ENCODE measurements at places on chromosomes 4 and X. TPM values are rescaled to one million over a fixed set of nuclear protein-coding genes. Genes with fewer than 3 reads are reported as not detected.
A peak's percentile ranks its signal among the peaks of the same experiment; 100 is the strongest.

CTAG1B gene
- not detected for total RNA-seq

TLR10 gene
- total RNA-seq: not detected

MSANTD1 gene
- total RNA-seq: 0.07 TPM

TMEM144 gene
- total RNA-seq: 2.6 TPM

OPRPN gene
- total RNA-seq: not detected

MAML3 gene
- total RNA-seq: 0.61 TPM

NELFA gene
- total RNA-seq: 25.5 TPM

SLC30A9 gene
- 56.0 TPM for total RNA-seq

ERAS gene
- total RNA-seq: not detected

ZNF711 gene
- total RNA-seq: 2.8 TPM

KLKB1 gene
- not detected for total RNA-seq

PDGFRA gene
- 0.07 TPM for total RNA-seq

SLC34A2 gene
- total RNA-seq: not detected

ARHGAP4 gene
- 2.8 TPM for total RNA-seq

PCDH18 gene
- 0.28 TPM for total RNA-seq

DNA sequence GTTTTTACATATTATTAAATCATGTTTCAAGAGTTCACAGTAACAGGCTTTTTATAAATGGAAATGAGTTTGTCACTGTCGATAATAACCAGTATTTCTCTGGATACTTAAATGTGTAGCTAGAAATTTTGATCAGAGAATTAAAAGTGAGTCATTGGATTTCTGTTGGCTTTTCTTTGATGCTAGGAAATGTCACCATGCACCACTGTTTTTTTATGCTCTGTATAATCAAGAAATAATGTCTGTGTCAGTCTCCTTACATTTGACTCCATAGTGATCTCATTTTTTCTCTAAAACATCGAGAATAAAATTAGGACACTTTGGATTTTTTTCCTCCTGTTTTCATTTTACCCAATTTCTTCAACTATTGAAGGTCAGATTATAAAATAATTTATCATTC is 234.2 kb downstream of the RAPGEF2 start:
- no peak for DNase-seq

- no peak for DNase-seq
Observed at GRCh38 chrX:47643926-47644325, 6.4 kb downstream of the ELK1 start.

GRCh38 chr4:166432842-166433241 is 559.8 kb downstream of the TLL1 start:
- DNase-seq: peak; percentile 21

DNA sequence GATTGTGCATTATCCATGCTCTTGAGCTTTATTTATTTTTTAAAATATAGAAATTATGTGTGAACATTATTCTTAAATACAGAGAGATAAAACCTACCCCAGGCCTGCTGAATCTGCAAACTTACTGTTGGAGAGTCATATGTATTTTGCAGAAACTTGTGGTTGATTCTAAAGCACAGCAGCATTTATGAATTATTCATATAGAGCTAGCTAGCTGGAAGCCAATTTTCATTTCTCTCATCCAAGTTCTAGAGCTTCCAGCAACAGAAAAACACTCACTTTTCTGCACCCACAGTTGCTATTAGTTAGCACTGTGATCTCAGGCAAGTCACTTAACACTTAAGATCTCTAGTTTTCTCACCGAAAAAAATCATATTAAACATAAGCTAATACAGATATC is 479.5 kb upstream of the FAM47C start:
- no peak for DNase-seq

- DNase-seq: no peak
Observed at GRCh38 chrX:34584781-34585180, 72.3 kb downstream of the TMEM47 start.

DNA sequence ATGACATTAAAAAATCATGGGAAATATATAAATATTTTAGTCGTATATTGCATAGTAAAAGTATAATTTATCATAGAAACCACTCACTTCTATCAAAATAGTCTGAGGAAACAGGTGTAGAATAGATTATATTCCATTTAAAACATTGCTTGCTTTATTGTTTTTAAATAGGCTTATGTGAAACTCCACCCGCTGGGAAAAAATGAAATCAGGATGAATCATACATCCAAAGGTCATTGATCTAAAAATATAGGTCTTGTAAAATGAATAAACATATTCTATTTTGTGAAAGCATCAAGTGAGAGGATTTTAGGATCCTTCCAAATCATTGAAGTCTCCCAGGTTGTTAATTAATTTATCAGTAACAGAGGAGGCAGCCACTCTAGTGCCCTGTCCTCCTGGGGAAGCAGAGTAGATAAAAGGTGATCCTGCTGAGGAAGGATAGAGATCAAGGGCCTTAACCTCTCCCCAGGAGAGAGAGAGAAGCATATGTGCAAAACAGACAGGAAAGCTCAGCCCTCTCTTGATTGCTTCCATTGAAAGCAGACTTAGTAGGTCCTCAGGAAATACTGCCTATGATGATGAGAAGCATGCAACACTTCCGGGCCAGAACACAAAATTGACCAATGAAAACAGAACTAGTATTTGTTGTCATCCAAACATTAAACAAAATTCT is 96.8 kb upstream of the MAP9 start:
- no peak for DNase-seq

- DNase-seq: no peak
Observed at GRCh38 chr4:42329421-42329820, 67.9 kb upstream of the SHISA3 start.

- DNase-seq: no peak
Observed at GRCh38 chr4:139540161-139540560, 15.9 kb downstream of the SETD7 start.

- DNase-seq: no peak
Observed at GRCh38 chr4:177077095-177077971, 232.3 kb upstream of the NEIL3 start.

DNA sequence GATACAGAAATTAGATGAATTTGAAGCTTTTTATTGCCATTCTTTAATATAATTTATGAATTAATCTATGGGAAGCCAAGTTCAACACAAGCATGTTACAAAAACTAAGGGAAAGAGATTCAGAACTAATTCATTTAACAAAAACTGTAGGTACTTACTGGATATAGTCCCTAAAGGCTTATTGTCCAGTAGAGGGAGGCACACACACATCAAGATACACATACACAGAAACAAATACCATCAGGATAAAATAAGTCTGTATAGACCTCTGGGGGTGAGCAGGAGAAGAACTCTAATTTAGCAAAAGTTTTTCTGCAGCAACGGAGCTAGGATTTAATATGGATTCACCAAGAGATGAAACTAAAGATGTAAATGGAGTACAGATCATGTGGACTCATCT is 83.0 kb upstream of the IL13RA1 start:
- DNase-seq: no peak

DNA sequence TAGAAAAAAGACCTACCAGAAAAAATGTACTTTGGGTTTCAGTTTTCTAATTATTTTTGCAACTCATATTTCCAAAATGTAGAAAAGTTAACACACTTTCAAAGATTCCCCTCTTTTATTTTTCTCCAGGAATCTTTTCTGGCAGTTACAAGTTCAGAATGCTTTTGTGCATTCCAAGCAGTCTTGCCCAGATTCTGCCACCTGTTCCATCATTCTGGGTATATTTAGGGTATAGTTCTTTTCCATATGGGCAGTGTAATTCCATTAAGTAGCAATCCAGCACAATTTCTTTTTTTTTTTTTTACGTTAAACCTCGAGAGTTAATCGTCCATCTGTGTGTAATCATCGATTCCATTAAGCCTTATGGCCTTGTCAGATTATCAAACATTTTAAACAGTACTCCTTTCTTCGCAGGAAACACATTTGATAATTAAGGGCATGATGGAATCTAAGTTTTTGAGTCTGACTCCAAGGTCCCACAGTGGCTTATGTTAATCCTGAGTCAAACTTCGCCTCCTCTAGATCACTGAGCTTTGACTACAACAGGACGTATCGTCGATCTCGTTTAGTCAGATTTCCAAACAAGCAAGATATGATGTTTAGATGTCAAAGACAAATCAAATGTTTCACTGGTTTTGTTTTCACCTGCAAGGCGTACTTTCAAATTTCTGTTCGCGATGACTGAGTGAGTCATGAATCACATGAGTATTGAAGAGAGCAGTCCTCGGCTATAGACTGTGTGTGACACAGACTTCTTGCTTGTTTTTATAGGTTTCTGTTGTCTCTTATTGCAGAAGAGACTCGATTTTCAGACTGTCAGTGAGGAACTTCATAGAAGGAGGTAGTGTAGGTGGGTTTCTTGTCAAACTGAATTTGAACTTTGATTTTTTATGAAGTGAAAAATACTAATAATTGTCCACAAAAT is 118.9 kb upstream of the GK2 start:
- no peak for DNase-seq

DNA sequence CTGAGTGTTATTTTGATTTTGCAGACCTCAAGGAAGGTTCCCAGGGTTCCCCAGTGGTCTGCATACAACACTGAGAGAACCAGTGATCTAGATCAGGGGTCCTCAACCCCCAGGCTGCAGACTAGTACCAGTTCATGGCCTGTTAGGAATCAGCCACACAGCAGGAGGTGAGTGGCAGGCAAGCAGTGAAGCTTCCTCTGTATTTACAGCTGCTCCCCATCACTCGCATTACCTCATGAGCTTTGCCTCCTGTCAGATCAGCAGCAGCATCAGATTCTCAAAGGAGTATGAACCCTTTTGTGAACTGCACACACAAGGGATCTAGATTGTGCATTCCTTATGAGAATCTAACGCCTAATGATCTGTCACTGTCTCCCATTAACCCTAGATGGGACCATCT is 28.5 kb downstream of the EDNRA start:
- DNase-seq: no peak

- DNase-seq: no peak
Observed at GRCh38 chr4:11197631-11198341, 230.9 kb downstream of the HS3ST1 start.

- no peak for DNase-seq
Observed at GRCh38 chrX:101252634-101253033, 33.0 kb downstream of the DRP2 start.

GRCh38 chr4:13918110-13918509 is 290.6 kb upstream of the BOD1L1 start:
- peak; percentile 98 for DNase-seq

GRCh38 chr4:15012017-15012788 is 9.9 kb downstream of the CPEB2 start:
- DNase-seq: no peak

- DNase-seq: no peak
Observed at GRCh38 chrX:103847174-103847870, 15.3 kb upstream of the RAB9B start.

DNA sequence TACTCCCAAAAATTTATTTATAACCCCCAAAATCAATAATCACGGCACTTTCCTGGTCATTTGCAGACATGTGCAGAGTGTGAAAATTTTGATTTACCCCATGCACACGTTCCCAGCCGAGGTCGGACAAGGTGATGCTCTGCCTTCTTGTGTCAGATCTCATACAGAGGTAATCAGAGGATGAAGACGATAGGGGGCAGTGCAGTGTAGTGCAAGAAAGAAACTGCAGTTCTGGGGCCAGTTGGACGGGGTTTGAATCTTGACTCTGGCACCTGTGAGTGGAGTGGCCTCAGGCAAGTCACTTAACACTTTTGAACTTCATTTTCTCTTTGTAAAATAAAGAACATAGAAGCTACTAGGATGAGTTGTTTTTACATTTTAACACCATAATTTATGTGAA is 88.4 kb downstream of the FRMPD3 start:
- DNase-seq: no peak

GRCh38 chr4:48334900-48335384 is 6.4 kb upstream of the SLAIN2 start:
- no peak for DNase-seq

DNA sequence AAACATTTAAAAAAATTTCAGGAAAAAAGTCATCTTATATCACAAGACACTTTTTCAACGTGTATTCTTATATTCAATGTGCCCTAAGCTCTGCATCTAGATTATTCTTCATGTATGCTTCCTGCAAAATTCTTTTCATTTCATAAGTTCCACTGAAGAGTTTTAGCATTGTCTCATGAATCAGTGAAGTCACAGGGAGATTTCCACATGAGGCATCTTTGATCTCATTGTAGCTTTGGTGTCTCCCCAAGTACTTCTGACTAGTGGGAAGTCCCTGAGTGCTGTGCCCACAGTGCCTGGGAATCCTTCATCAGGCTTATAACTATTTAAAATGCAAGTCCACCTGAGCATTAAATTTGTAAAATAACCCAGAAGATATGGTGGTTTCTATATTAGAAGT is 123.8 kb downstream of the MAD2L1 start:
- no peak for DNase-seq

GRCh38 chr4:123546573-123547060 is 150.0 kb downstream of the SPRY1 start:
- no peak for DNase-seq

- DNase-seq: no peak
Observed at GRCh38 chr4:1903035-1903434, 31.8 kb downstream of the NSD2 start.

GRCh38 chr4:67087897-67088296 is 457.4 kb downstream of the CENPC start:
- no peak for DNase-seq

- no peak for DNase-seq
Observed at GRCh38 chr4:53057679-53058078, 195.6 kb downstream of the RASL11B start.

DNA sequence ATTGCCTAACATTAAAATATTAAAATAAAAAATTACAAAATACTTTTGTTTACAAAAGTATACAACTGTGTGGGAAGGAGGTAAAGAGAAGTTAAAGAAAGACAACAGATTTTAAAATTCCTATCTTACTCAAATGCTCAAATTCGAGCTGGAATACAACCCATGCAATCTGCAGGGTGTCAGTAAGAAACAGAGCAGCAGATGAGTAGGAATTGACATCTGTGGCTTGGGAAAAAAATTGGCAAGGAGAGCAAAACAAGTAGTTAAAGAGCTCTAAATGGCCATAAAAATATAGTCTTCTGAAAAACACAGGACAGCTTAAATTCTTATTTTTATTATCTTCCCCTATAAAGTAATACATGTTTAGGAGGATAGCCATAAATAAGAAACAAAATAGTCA is 1609.0 kb upstream of the AGA start:
- DNase-seq: no peak

DNA sequence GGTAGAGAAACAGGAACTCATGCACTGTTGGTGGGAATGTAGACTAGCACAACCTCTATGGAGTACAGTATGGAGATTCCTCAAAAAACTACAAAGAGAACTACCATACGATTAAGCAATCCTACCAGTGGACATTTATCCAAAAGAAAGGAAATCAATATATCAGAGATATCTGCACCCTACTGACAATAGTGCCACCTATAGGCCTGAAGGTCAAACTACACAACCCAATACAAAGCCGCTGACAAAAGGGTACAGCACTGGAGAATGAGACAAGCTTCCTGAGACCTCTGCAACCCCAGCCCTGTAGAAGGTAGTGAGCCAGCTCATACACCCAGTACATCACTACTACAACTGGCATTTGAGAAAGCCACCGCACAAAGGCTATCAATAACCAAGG is 67.1 kb downstream of the CBR4 start:
- no peak for DNase-seq

DNA sequence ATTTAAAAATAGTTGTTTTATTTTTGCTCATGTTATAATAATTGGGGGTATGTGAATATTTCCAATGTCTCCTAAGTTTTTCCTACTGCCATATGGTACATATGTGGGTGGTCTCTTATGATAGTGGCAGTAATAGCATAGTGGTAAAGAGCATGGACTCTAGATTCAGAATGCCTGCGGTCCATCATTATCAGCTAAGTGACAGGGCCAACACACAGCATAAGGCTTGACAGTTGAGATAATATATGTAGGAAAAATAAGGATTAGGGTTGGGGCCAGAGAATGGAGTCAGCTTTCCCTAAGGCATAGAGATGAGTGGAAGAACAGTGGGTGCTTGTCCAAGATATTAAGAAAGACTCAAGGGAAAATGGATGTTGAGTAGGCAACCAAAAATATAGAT is 2707.5 kb downstream of the PCDH7 start:
- DNase-seq: no peak
